ENCODE measurements at places on chromosomes 2 and 18. TPM values are rescaled to one million over a fixed set of nuclear protein-coding genes. Genes with fewer than 3 reads are reported as not detected.

DNA sequence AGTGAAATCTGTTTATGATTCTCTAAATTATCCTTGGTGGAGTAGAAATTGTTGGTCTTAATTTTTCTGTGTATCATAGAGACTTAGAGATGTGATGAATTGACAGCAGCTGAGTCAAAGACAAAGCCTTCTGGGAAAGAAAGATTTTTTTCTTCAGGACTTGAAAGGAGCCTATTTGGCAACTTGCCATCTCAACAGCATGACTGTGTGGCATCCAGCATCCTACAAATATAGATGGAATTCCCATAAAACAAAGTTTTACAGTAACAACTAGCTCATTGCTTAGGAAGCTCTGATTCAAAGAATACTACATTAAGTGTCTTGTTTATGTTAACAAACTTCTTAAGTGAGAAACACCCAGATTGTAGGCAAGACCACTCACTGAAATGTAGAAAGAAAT, 79.2 kb upstream of the SETBP1 start:
- H3K4me1 ChIP-seq: peaks cover 6% of the 10 kb centered on the region
- no peak overlapping the region for H3K27ac ChIP-seq
- peaks cover 5% of the 10 kb centered on the region for H3K27me3 ChIP-seq
- no peak overlapping the region for H3K4me3 ChIP-seq
- DNase-seq: no peak

- DNase-seq: no peak
- H3K36me3 ChIP-seq: peaks cover 8% of the 10 kb centered on the region
- H3K4me3 ChIP-seq: no peak overlapping the region
- H3K4me1 ChIP-seq: peaks cover 25% of the 10 kb centered on the region
- no peaks in the 10 kb centered on the region for H3K27me3 ChIP-seq
Measured at GRCh38 chr2:215974700-215975429, 38.5 kb downstream of the MREG start.

The TYMS gene
- 246 TPM for total RNA-seq

GRCh38 chr18:9321017-9321452, 13.5 kb upstream of the TWSG1 start:
- H3K27ac ChIP-seq: no peak overlapping the region
- no peak for DNase-seq
- peaks cover 13% of the 10 kb centered on the region for H3K27me3 ChIP-seq
- no peaks in the 10 kb centered on the region for H3K4me1 ChIP-seq
- H3K36me3 ChIP-seq: no peaks in the 10 kb centered on the region
- no peak overlapping the region for H3K4me3 ChIP-seq

- no peak overlapping the region for H3K27ac ChIP-seq
- no peak overlapping the region for H3K4me3 ChIP-seq
- no peaks in the 10 kb centered on the region for H3K4me1 ChIP-seq
- H3K27me3 ChIP-seq: no peaks in the 10 kb centered on the region
Measured at GRCh38 chr2:53826030-53826410, 33.7 kb downstream of the GPR75 start.

DNA sequence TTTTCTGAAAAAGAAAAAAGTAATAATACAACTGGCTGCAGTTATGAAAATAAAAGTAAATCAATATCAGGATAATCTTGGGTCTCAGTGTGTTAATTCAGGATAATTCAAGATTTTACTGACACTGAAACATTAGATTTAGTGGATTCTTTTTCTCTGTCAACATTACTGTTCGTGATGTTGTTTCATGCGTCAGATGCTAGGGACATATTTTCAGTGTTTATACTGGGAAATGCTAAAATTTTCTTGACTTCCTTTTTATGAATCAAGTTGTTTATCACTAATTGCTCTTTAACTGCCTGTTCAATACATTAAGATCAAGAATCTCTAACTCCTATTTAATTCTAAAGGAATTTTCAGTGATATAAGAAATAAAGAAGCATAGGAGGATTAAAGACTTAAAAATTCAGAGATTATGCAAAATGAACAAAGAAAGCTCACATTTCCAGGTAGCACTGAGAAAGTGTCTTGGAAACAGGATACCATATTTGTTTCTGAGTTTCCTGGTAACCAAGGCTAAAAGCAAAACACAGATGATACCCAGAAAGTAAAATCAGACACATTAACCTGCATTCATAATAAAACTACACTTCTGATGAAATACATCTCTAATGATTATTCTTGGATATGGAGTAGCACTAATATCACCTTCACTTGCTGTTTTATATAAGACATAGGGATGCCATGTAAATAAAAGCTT, 174.0 kb downstream of the ARL4C start:
- no peaks in the 10 kb centered on the region for H3K27me3 ChIP-seq
- peak overlapping the region; percentile 93 for H3K27ac ChIP-seq
- peaks cover 8% of the 10 kb centered on the region for H3K36me3 ChIP-seq
- no peak for DNase-seq
- peaks cover 48% of the 10 kb centered on the region for H3K4me1 ChIP-seq

DNA sequence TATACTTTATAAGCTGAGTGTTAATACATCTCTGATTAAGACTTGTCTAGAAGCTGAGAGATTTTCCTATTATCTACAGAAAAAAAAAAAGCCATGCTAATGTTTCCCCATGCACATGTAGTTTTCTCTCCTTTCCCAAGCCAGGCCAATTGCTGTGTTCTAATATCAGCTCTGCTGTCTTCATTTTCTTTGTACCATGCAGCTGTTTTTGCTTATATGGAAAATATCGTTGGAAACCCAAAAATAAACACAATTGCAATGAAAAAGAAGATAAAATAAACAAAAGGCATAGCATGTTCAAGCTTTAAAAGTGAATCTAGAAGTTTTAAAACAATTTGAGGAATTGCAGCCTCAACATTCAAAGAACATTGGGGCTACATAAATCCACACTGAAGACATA, 817.4 kb upstream of the ACVR2A start:
- H3K4me1 ChIP-seq: no peaks in the 10 kb centered on the region
- H3K4me3 ChIP-seq: no peak overlapping the region
- H3K27me3 ChIP-seq: peaks cover 10% of the 10 kb centered on the region
- no peaks in the 10 kb centered on the region for H3K36me3 ChIP-seq

DNA sequence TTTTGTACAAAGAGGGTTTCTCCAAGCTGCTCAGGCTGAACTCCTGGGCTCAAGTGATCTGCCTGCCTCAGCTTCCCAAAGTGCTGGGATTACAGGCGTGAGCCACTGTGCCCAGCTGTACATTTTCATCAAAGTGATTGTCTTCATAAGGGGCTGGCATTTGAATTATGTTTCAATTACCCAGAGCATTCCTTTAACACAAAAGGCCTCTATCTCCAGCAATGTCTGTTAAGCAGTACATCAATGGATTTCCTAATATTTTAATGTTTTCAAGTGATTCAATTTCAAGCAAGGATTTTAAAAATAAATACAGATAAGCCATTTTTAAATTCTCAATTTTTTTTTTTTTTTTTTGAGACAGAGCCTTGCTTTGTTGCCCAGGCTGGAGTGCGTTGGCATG, 50.9 kb upstream of the AP1S3 start:
- peaks cover 22% of the 10 kb centered on the region for H3K4me1 ChIP-seq
- no peak for DNase-seq
- no peaks in the 10 kb centered on the region for H3K27me3 ChIP-seq

The TCF7L1 gene
- total RNA-seq: not detected

- no peaks in the 10 kb centered on the region for H3K4me1 ChIP-seq
- H3K27me3 ChIP-seq: peaks cover 14% of the 10 kb centered on the region
- no peak for DNase-seq
- no peak overlapping the region for H3K27ac ChIP-seq
- no peaks in the 10 kb centered on the region for H3K36me3 ChIP-seq
- H3K4me3 ChIP-seq: no peak overlapping the region
Measured at GRCh38 chr2:63614983-63615945, 26.5 kb downstream of the MDH1 start.

- peaks cover 8% of the 10 kb centered on the region for H3K27me3 ChIP-seq
- no peaks in the 10 kb centered on the region for H3K36me3 ChIP-seq
- no peaks in the 10 kb centered on the region for H3K4me1 ChIP-seq
- no peak overlapping the region for H3K27ac ChIP-seq
- DNase-seq: no peak
Measured at GRCh38 chr2:47283659-47284058, 119.3 kb upstream of the MSH2 start.

GRCh38 chr18:45671321-45671720, 52.7 kb upstream of the SLC14A1 start:
- H3K27ac ChIP-seq: no peak overlapping the region
- H3K36me3 ChIP-seq: no peaks in the 10 kb centered on the region
- peaks cover 52% of the 10 kb centered on the region for H3K4me1 ChIP-seq
